ENCODE measurements at places on chromosomes 13 and 19.

GRCh38 chr13:105513448-105513847 lies 1022.0 kb downstream of the EFNB2 start:
- no peak for DNase-seq

GRCh38 chr13:105428811-105429210 lies 1106.7 kb downstream of the EFNB2 start:
- DNase-seq: peak; percentile 22

DNA sequence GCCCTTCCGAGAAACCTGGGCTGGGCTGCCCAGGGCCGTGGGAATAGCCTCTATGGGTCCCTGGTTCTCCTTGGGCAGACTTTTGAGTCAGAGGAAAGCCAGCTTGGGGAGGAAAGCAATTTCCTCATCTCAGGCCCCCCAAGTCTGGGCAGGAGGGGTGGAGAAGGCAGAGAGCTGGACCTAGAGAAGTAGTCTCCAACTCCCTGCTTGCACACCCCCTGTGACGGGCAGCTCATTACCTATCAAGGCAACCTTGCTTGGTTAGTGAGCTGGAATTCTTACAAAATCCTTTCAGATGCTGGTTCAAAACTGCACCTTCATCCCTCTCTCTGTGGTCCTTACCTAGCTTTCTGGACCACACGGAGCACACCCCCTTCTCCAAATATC lies 33.9 kb downstream of the ACTL9 start:
- DNase-seq: no peak

- no peak for DNase-seq
Observed at GRCh38 chr19:42200116-42200715, 17.3 kb downstream of the DEDD2 start.

DNA sequence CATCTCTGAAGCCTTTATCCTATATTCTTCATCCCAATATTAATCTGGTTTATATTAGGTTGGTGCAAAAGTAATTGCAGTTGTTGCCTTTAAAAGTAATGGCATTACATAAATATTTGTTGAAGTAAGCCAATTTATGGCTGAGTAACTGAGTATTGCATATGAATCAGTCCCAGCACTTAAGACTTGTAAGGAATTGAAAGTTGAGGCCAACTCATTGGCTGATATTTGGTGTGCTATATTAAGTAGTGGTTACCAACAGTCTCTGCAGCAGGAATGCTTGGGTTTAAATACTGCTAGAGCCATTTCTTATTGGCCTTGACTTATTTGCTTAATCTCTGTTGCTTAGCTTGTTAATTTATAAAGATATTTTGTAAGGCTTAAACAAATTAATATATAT lies 460.7 kb downstream of the GPC6 start:
- peak; percentile 28 for DNase-seq

- DNase-seq: peak; percentile 21
Observed at GRCh38 chr13:79128158-79128557, 277.9 kb downstream of the RBM26 start.

DNA sequence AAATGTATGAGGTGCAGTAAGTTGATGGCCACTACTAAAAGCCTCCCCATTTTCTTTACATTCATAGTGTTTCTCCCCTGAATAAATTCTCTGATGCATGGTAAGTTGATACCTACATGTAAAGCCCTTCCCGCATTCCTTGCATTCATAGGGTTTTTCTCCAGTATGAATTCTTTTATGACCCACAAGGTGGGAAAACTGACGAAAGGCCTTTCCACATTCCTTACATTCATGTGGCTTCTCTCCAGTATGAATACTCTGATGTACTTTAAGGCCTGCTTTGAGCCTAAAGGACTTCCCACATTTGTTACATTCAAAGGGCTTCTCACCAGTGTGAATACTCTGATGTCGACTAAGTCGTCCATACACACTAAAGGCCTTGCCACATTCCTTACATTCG lies 20.5 kb downstream of the ZNF607 start:
- peak; percentile 20 for DNase-seq

- DNase-seq: no peak
Observed at GRCh38 chr13:109007946-109008345, 378.5 kb downstream of the MYO16 start.

- DNase-seq: no peak
Observed at GRCh38 chr19:10646456-10647159, 7.5 kb upstream of the ILF3 start.

- DNase-seq: peak; percentile 48
Observed at GRCh38 chr13:95642028-95642621, 2.4 kb downstream of the DZIP1 start.

DNA sequence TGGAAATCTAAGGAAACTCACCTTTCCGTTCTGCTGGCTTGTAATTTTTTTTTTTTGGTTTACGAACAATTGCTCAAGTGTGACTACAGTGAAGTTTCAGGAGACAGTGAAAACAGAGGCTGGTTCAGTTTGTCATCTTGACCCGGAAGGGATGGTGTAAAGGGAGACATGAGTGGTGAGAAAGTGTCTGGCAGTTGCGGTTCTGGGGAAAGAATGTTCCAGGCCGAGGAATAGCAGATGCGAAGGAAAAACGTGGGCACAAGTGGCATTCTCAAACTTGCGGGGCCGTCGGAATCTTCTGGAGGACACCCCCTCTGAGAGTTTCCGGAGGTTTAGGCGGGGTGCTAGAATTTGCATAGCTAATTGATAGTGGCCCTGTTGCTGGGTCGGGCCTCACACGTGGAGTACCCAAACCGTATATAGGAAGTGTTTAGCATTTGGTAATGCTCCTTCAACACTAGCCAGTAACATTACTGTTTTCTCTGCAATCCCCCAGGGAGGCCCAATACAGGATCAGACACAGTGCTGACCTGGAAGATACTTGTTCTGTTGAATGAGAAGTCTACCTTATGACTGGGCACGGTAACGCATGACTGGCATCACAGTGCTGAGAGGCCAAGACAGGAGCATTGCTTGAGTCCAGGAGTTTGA lies 2.8 kb upstream of the TNFSF9 start:
- DNase-seq: no peak

DNA sequence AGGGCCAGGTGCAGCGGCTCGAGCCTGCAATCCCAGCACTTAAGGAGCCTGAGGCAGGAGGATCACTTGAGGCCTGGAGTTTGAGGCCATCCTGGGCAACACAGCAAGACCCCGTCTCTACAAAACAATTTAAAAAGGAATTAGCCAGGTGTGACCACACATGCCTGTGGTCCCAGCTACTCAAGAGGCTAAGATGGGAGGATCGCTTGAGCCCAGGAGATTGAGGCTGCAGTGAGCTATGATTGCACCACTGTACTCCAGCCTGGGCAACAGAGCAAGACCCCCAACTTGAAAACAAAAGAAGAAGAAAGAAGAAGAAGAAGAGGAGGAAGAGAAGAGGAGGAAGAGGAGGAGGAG lies 47.7 kb downstream of the LATS2 start:
- DNase-seq: no peak

- DNase-seq: no peak
Observed at GRCh38 chr13:106651442-106651841, 83.5 kb upstream of the ARGLU1 start.

- DNase-seq: no peak
Observed at GRCh38 chr13:50409220-50409619, 394.0 kb downstream of the KCNRG start.

GRCh38 chr13:88376760-88377388 lies 705.7 kb downstream of the SLITRK5 start:
- DNase-seq: no peak

DNA sequence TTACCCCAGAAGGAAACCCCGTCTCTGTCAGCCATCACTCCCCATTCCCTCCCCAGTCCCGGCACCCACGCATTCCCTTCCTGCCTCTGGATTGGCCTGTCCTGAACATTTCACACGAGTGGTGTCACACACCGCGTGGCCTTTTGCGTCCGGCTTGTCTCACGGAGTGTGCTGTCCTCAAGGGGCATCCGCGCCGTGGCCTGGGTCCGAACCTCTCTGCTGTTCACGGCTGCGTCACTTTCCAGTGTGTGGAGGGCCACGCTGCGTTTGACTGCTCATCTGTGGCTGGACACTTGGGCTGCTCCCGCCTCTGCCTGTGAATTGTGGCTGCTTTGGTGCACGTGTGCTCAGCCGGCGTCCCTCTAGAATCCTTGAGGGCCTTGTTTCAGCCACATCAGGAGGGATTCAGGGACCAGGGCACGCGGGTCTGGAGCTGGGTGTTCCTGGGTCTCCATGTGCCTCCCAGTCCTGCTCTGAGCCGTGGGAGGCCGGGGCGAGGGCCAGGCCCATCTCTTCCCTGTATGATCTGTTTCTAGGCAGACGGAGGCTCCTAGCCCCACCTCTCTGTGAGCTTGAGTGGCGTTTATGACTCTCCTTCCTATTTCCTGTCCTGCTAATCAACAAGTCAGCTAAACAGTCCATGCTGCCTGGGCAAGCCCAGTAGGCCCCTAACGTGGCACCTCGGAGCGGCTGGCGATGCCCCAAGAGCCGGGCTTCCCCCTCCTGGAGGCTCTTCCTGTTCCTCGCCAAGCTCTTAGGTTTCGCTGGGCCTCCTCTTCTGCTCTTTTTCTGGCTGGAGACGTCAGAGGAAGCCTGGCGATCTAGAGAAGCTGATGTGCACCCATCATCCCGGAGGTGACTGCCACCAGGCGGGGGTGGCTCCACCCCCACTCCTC lies 8.1 kb downstream of the STK11 start:
- peak; percentile 70 for DNase-seq

GRCh38 chr13:105070452-105070851 lies 1465.0 kb downstream of the EFNB2 start:
- DNase-seq: no peak

- DNase-seq: peak; percentile 81
Observed at GRCh38 chr13:66513728-66514127, 716.4 kb downstream of the PCDH9 start.

DNA sequence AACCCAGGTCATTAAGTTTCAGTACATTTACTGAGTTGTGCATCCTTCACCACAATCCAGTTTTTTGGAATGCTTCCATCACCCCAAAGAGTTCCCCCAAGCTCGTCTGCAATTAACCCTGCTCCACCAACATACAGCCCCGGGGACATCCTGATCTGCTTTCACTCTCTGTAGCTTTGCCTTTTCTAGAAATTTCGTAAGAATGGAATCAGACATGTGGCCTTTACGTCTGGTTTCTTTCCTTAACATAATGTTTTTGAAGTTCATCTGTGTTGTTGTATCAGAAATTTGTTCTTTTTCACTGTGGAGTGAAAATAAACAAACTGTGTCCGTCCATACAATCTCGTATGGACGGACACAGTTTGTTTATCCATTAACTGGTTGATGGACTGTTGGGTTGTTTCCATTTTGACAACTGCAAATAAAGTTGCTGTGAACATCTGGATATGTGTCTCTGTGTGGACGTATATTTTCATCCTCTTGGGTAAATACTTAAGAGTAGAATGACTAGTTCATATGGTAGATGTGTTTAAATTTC lies 2.9 kb downstream of the KLHL26 start:
- no peak for DNase-seq
